Fibroblast of pulmonary artery (primary cell): ENCODE measurements at places on chromosomes 2 and 18.

GRCh38 chr2:102051692-102052277 lies 60.0 kb downstream of the IL1R2 start:
- peak; percentile 59 for DNase-seq

GRCh38 chr2:197500503-197501131 lies 438 bp downstream of the HSPE1 start:
- peak; percentile 20 for DNase-seq

DNA sequence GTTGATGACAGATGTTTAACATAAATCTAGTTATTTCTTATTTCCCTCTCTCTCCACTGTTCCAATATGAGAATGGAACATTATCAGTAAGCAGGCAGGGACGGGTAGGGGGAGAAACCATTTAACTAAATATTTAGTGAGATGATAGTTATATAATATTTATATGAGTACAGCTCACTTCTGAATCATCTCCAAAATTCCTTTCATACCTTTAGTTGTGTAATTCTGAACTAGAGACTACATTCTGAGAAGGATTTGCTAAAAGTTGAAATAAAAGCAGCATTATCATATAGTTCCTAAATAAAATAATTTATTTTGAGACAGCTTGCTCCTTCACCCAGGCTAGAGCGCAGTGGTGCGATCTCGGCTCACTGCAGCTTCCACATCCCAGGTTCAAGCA lies 41.4 kb downstream of the B4GALT6 start:
- DNase-seq = peak; percentile 29

- no peak for DNase-seq
Observed at GRCh38 chr2:241288324-241288888, 27.1 kb downstream of the HDLBP start.

DNA sequence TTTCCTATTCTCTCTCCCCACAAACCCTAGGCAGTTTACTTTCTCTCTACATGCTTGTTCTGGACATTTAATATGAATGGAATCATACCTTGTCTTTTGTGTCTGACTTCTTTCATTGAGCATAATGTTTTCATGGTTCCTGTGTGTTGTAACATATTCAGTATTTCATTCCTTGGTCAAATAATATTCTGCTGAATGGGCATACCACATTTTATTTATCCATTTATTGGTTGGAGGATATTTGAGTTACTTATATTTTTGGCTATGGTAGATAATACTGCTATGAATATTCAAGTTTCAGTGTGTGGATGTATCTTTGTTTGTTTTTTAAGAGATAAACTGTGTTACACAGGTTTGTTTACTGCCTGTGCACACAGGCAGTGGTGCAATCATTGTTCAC lies 9.0 kb downstream of the TWSG1 start:
- no peak for DNase-seq

DNA sequence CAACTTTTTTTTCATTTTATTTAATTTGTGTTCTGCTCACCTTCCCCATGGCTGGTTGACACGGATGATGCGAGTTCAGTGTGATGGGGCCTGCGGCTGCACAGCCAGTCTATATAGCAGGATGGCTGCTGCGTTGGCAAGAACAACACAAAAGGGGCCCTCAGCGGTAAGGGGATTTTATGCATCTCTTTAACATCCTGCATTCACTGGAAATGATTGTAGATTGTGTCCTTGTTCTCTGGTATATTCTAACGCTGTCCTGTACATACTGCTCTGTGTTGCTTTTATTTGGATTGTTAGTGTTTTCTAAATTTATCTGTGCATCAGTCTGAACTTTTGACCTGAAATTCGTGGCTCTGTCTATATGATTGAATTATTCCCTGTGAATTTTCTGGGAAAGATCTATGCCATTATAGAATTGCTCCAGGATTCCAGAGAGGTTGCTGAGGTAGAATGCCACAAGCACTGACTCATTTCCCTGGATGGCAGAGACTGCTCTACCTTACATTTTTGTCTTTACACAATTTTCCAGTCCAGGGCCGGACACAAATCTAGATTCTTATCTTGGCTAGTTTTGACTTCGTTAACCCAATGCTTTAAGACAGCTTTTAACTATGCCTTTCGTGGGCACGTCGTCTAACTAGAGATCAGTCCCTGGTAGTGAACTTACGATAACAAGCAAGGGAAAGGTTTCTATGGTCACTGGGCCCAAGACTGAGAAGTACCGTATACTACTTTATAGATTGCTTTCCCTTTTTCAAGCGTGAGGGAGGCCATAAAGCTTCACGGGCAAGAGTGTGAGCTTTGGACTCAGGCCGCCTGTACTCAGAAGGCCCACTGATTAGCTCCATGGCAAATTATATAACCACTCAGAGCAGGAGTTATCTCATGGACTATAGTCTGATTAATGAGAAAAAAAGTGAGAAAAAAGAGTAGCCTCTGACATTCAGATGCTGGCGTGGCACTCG lies at the start of gene CRYGC:
CRYGC (minus strand) TSS at position 85 of the 968 bp plus-strand sequence; CDS start at position 49, 36 bp downstream.
- DNase-seq = no peak

DNA sequence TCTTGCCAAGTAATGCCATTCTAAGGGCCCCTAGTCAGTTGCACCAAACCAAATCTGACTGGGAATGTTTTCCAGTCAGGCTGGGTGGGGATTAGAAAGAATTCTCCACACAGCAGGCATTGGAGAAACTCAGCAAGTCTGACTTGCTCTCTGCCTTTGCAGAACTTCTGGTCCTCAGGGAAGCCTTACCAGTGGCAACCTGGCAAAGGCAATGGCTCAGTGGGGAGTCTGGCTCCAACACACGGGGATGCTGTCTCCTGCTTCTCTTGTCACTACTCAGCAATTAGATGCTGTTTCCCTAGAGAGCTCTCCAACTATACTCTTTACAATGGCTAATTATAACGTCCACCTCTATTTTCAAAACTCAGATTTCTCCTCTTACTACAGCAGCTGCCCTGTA lies 810.7 kb downstream of the LRRTM4 start:
- no peak for DNase-seq

DNA sequence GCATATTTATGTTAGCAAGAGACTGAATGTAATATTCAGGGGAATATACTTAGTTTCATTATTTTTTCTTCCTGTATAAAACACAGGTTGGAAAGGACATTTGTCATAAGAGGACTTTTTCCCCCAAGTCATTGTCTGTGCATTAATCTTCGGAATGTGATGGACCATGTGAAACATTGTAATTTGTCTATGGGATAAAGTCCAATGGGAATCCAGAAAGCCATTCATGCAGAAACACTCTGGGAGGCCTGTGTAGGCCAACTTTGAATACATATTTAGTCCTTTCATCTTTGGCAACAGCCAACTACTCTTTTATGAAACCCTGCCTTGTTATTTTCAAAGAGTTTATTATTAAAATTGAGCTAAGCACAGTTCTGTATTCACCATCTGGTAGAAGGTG lies 386.4 kb downstream of the PIK3C3 start:
- no peak for DNase-seq

DNA sequence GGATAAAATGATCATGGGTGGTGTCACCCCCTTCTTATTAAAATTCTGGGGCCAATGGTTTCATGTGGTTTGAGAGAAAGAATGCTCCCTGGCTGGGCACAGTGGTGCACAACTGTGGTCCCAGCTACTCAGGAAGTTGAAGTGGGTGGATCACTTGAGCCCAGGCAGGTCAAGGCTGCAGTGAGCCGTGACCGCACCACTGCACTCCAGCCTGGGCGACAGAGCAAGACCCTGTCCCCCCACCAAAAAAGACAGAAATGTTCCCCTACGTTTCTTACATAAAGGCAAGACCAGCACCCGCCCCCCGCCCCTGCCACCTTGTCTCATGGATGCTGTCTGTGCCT lies 53.0 kb upstream of the ID2 start:
- no peak for DNase-seq

- DNase-seq = peak; percentile 99
Observed at GRCh38 chr18:32470714-32471633, at the start of gene GAREM1. GAREM1 (minus strand) TSS chr18:32470882; CDS start chr18:32470428, 454 bp downstream.

GRCh38 chr2:66853585-66853984 lies 418.7 kb downstream of the MEIS1 start:
- DNase-seq = no peak

- no peak for DNase-seq
Observed at GRCh38 chr2:207399301-207399700, 130.5 kb upstream of the CREB1 start.

GRCh38 chr2:16940214-16940613 lies 274.6 kb upstream of the CYRIA start:
- DNase-seq = no peak

DNA sequence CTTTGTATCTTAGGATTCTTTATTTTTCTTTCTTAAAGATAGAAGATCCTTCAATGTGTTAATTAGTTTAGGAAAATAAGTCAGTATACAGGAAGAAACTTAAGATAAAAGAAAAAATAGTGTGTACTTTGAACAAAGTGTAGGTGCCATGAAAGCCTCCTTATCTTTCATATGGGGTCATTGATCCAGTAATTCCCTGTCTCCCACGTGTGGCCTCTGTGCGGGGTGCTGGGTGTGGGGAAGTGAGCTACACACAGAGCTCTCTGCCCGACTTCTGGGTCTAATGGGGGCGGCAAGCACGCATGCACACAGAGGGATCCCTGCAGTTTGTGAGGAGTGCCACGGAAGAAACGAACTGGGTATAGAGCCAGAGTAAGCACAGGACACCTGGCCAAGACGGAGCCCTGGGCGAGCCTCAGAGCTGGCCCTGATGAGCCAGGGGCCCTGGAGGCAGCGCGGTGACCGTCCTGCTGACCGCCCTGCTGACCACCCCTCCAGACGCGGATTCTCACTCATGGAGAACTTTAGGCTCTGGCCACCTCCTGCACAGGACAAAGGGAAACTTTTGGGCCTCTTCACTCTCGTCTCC lies 253.5 kb downstream of the ACKR3 start:
- DNase-seq = no peak

DNA sequence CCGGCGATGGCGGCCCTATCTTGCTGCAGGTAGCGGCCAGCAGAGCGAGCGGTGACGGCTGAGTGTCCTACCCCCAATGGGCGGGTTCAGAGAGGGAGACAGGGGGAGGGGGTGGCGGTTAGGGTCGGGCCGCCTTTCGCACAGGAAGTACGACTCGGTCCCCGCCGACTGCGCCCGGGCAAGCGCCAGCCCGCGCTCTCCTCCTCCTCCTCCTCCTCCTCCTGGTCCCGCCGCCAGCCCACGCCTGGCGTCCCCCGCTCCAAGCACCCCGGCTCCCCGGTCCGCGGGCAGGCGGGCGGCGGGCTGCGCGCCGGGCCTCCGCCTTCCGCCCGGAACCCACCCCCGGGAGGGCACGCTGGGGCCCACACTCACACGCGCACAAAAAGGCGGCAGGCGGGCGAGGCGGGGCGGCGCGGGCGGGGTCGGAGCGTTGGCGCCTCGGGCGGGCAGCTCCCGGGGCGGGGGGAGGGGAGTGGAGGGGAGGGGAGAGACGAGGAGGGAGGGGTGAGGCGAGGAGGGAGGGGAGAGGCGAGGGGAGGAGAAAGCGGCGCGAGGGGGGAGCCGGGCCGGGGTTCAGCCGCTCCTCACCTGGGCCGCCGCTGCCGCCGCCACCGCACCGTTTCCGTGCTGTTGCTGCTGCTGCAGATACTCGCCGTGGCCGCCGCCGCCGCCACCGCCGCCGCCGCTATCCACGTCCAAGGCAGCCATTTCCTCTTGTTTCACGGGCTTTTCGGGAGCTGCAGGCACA lies 1.2 kb downstream of the SP3 start:
- DNase-seq = peak; percentile 88

DNA sequence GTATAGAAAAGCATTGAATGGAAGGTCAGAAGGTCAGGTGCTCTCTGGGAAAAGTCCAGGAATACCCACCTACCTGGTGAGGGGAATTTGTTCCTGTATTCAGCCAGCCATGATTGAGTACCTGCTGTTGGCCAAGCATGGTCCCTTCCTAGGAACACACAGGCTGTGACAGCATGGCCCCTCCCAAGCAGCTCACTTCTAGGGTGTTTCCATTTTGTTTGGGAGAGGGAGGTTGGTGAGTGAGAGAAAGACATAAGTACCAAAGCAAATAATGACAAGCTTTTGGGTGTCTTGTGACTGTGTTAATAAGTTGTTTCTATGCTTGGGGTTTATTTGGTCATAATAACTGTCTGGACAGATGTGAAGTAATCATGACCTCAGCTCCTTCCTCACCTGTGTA lies 46.3 kb downstream of the CABLES1 start:
- DNase-seq = no peak

GRCh38 chr2:136183097-136183496 lies 65.1 kb upstream of the CXCR4 start:
- no peak for DNase-seq

GRCh38 chr2:134917888-134918525 lies 615 bp upstream of the CCNT2 start:
- DNase-seq = no peak

- peak; percentile 57 for DNase-seq
Observed at GRCh38 chr2:146246002-146246735, 1598.7 kb upstream of the ACVR2A start.

GRCh38 chr2:215793747-215794595 lies 219.4 kb downstream of the MREG start:
- peak; percentile 97 for DNase-seq

DNA sequence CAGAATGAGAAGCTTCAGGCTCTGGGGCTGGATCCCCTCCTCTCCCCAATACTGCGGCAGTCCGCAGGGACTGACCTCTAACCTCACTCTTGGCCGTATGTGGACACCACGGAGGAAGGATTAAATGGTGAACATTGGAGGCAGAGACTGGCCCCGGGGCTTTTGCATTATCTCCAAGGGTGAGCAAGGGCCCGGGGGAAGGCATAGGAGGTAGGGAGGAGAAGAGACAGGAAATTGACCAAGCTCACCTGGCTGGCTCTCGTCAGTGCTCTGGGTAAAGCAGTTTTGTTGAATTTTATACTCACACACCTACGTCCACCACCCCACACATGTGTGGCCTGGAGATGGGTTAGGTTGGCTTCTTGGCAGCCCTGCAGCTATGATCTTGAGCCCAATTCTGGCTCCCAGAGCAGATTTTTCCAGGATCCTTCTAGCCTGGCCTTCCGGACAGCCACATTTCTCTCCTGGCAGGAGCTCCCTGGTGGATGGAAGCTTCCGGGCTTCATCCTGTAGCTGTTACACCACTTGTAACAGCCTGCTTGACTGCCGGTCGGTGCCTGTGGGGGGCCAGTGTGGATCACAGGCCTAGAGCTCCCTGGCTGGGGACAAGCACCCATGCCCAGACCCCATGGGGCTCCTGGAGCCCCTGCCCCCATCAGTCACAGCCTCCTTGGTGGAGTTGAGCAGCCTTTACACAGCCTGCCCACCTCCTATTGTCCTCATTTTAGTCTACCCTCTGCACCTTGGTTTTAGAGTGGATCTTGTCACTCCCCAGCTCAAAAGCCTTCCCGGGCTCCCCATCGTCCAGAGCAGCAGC lies 7.6 kb downstream of the ITM2C start:
- no peak for DNase-seq

- peak; percentile 82 for DNase-seq
Observed at GRCh38 chr18:67104700-67105284, 411.7 kb downstream of the DSEL start.
